Motor neuron (in vitro differentiated cells): ENCODE measurements at places on chromosomes 4 and X. TPM values are rescaled to one million over a fixed set of nuclear protein-coding genes. Genes with fewer than 3 reads are reported as not detected.

The P2RY10 gene
- 0.39 and 0.66 TPM in 2 replicates for total RNA-seq

The TNIP3 gene
- total RNA-seq, result 0.17 TPM in 1 of 2 replicates, not detected in the other

The NHS gene
- total RNA-seq, result 1.3 TPM in 2 replicates

The FANCB gene
- total RNA-seq, result 6.8 TPM in 2 replicates

The GAGE2A gene
- not detected in 2 replicates for total RNA-seq

The RBMXL3 gene
- 10.1 and 10.6 TPM in 2 replicates for total RNA-seq

The CLGN gene
- 24.9 and 26.0 TPM in 2 replicates for total RNA-seq

The RPL36A gene
- total RNA-seq, result 3,440 and 3,655 TPM in 2 replicates

The PNCK gene
- 1.8 and 6.4 TPM in 2 replicates for total RNA-seq

The ARHGAP4 gene
- 1.6 and 3.0 TPM in 2 replicates for total RNA-seq

The ATP2B3 gene
- 0.29 and 0.36 TPM in 2 replicates for total RNA-seq

The ENAM gene
- 0.08 and 0.27 TPM in 2 replicates for total RNA-seq

The RAI2 gene
- 4.4 and 5.1 TPM in 2 replicates for total RNA-seq

The GYPE gene
- 0.70 and 0.83 TPM in 2 replicates for total RNA-seq

The PDGFRA gene
- total RNA-seq, result 0.85 and 1.3 TPM in 2 replicates

The AWAT2 gene
- 0.14 TPM in 1 of 2 replicates, not detected in the other for total RNA-seq

The RADX gene
- 9.6 and 10.8 TPM in 2 replicates for total RNA-seq

The TMEM187 gene
- 4.6 and 6.1 TPM in 2 replicates for total RNA-seq

The PLP2 gene
- total RNA-seq, result 2.6 and 2.7 TPM in 2 replicates

The SLC6A14 gene
- total RNA-seq, result not detected in 2 replicates

The ASMT gene
- 0.29 TPM in 1 of 2 replicates, not detected in the other for total RNA-seq

The DCAF12L1 gene
- 0.05 and 0.06 TPM in 2 replicates for total RNA-seq

The DNAAF6 gene
- 2.9 and 3.8 TPM in 2 replicates for total RNA-seq

The HTRA3 gene
- total RNA-seq, result 1.3 and 1.4 TPM in 2 replicates

The CLDN22 gene
- not detected in 2 replicates for total RNA-seq

The NSUN7 gene
- total RNA-seq, result 0.89 TPM in 1 of 2 replicates, not detected in the other

The NPY5R gene
- total RNA-seq, result 0.62 and 0.87 TPM in 2 replicates

The TMEM271 gene
- not detected in 2 replicates for total RNA-seq

The FGD1 gene
- 13.7 and 14.4 TPM in 2 replicates for total RNA-seq

The UNC5C gene
- total RNA-seq, result 3.6 and 3.8 TPM in 2 replicates

The SOD3 gene
- total RNA-seq, result 1.0 TPM in 1 of 2 replicates, not detected in the other

The MAGEA10 gene
- total RNA-seq, result not detected in 2 replicates

The RIPPLY1 gene
- 0.31 TPM in 1 of 2 replicates, not detected in the other for total RNA-seq

The TKTL2 gene
- total RNA-seq, result 0.50 TPM in 1 of 2 replicates, not detected in the other

The HMX1 gene
- total RNA-seq, result 2.2 and 4.4 TPM in 2 replicates

The TMSB15C gene
- total RNA-seq, result 11.7 and 13.5 TPM in 2 replicates

The PPP2R2C gene
- 0.24 and 0.53 TPM in 2 replicates for total RNA-seq

The APEX2 gene
- 12.6 and 15.7 TPM in 2 replicates for total RNA-seq

The MAGEB10 gene
- not detected in 2 replicates for total RNA-seq

The UGT2A1 gene
- 0.71 and 1.2 TPM in 2 replicates for total RNA-seq

The HTN3 gene
- not detected in 2 replicates for total RNA-seq

The CXCL13 gene
- total RNA-seq, result 0.44 TPM in 1 of 2 replicates, not detected in the other

The CLDN2 gene
- 0.27 and 0.52 TPM in 2 replicates for total RNA-seq

The SSX3 gene
- not detected in 2 replicates for total RNA-seq

The CCSER1 gene
- total RNA-seq, result 31.7 and 39.4 TPM in 2 replicates

The PNMA5 gene
- 0.23 and 0.38 TPM in 2 replicates for total RNA-seq

The CPE gene
- 148 and 150 TPM in 2 replicates for total RNA-seq
